ENCODE measurements at places on chromosomes 12 and 14.

DNA sequence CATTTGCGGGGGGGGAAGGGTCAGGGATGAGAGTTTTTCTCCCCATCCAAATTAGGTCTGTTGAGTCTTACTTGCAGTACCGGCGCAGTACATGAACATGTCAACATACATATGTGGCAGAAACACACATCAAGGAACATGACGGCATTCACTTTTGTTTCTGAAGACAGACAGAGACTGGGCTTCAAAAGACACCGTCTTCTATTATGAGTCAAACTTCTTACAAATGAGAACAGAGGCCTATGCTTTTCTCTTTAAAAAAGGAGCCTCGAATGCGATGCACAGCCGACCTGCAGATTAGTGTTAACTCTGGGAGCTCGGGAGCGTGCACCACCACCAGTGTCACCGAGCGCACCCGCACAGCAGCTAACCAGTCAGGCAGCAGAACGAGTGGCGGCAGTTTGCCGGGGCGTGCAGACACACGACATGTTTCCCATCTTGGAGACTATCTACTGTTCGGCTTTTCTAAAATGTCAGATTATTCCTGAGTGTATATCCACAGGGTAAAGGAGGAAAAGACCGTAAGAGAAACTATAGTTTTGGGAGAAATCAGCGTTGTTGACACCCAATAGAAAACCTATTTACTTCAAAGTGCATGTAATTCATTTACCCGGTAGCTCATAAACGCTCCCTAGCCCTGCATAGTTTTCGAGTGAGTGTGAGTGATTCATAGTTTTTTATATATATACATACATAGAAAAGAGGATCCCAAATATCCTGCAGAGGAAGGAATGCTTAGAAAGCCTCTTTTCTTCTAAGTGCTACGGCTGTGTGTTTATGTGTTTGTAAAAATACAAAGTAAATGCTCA lies 33.0 kb downstream of the UBR7 start:
- DNase-seq, result no peak

DNA sequence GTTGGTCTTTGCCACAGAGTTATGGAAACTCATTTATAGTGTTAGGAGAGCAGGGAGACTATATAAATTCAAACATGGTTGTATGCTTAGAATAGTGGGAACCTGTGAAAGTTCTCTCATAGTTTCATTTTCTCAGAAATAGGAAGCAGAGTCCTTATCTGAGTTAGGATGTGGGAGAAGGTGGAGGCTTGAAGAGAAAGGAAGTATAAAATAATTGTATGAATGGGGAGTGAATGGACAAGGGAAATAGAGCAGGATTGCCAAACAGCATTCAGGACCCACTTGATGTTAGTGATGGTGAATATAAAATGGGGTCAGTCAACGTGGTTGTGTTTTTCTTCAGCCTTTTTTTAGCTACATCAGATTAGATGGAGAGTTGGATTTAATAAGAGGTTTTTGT lies 34.0 kb upstream of the TPH2 start:
- no peak for DNase-seq

GRCh38 chr14:36661506-36662257 lies at the start of gene PAX9:
TSS of gene PAX9 (plus strand) at chr14:36661860. CDS start at chr14:36662090, 230 bp downstream.
- DNase-seq, result peak; percentile 8

DNA sequence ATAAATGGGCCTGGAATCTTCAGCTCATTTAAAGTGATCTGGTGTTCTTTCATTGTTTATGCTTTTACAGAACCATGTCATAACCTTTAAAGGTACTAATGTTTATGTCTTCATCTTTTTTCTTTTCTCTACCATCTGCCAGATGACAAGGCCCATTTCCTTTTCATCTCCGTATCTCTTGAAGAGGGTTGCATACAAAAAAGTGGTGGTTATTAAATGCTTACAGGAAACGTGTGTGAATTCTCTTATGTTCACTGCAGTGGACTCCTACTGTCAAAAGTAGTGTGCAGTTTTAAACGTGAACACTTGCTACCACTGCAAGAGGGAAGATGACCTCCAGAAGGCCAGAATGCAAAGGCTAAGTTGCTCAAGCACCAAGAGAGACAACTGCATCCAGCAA lies 91.4 kb downstream of the TTC7B start:
- DNase-seq, result no peak

DNA sequence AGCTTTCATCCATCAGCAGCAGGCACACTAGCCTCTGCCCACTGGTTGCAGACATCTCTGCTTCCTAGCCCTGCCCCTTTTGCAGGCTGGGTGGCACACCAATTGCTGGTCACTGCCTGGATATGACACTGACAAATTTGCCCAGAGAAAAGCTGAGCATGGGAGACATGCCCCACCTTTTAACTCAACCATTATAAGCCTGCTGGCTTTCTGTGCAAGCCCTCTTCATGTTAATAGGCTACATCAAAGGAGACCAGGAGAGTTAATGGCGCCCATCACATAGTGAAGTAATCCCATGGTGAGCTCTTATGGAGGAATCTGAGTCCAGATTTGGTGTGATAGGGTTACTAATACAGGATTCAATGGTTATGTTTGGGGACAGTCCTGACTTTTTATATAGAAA lies 139.2 kb downstream of the KICS2 start:
- DNase-seq, result no peak

- no peak for DNase-seq
Observed at GRCh38 chr12:110316861-110317260, 35.8 kb downstream of the ATP2A2 start.

GRCh38 chr14:54253195-54253947 lies 143.4 kb upstream of the CDKN3 start:
- no peak for DNase-seq

DNA sequence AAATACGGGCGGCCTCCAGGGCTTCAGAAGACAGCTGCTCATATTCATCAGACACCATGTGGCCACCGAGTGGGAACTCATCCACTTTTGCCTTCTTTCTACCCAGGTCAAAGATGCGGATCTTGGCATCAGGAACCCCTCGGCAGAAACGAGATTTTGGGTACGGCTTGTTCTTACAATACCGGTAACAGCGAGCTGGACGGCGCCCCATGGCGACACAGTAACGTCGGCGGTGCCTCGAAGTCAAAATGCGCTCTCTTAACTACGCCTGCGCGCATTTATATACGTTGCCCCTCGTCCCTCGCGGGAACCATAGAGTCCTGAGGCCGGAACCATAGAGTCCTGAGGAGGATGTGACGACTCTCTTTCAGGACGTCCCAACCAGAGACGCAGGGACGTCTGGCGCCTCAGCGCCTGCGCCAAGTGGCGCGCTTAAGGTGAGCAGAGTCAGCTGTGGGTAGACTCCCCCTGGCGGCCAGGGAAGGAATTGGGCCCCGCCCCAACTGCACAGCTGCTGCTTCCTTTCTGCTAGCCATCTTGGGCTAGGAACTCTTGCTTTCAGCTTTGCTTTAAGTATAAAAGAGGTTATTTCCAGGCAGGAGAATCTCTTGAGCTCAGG lies at the start of gene RPL10L:
TSS of gene RPL10L (minus strand) at position 256 of the 619 bp plus-strand sequence. CDS start at position 211, 45 bp downstream.
- DNase-seq, result no peak

DNA sequence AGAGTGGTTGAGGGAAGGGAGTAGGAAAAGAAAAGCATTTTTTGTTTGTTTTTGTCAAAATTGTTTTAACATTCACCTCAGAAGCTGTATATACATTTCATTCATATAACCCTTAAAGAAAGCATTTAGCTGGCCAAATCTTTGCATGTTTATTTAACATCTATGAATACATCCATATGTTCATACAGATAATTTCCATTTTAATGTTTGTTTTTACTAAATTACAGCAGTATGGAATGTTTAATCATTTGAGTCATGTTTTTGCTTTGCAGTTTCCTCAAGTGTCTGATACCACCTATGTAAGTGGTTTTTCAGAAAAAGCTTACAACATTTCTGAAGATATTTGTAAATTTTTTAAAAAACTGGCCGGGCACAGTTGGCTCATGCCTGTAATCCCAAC lies 84.3 kb upstream of the ATF1 start:
- no peak for DNase-seq

- DNase-seq, result no peak
Observed at GRCh38 chr12:116126610-116127009, 150.9 kb downstream of the MED13L start.

DNA sequence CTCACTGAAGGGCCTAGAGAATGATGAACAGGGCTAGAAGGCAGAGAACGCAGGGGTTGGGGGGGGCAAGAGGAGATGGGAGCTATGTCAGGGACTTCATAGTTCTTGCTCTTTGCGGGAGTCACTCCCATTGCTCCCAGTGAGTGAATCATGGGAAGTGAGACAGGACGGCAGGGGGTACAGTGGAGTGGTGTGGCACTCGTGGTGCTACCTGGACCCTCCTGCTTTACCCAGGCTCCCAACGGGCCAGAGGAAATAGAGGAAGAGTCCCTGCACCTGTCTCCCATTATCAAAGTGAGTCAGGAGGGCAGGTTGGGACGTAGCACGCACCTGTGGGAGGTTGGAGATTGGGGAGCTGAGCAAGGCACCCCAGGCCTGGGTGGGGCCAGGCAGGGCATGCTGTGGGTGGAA lies 1.3 kb upstream of the KRT8 start:
- DNase-seq, result no peak

GRCh38 chr12:5047729-5048128 lies 4.0 kb downstream of the KCNA5 start:
- DNase-seq, result no peak

DNA sequence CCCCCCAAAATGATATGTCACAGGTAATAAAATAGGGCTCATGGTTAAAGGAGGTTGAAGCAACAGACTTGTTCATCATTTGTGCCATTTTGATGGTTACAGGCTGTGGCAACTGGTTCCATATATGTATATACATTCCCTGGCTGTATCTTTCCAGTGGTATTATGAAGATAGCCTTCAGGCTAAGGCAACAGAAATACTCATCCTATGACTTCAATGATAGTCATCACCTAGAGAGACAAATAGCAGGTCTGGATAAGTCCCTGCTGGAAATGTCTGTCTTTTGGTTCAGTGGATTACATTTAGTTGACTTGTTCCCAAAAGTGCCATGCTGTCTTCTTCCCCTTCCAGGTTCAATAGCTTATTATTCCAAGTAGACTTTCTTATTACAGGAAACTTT lies 997.4 kb downstream of the FLRT2 start:
- DNase-seq, result no peak

GRCh38 chr12:69090722-69091121 lies 148.6 kb upstream of the CPSF6 start:
- DNase-seq, result no peak

DNA sequence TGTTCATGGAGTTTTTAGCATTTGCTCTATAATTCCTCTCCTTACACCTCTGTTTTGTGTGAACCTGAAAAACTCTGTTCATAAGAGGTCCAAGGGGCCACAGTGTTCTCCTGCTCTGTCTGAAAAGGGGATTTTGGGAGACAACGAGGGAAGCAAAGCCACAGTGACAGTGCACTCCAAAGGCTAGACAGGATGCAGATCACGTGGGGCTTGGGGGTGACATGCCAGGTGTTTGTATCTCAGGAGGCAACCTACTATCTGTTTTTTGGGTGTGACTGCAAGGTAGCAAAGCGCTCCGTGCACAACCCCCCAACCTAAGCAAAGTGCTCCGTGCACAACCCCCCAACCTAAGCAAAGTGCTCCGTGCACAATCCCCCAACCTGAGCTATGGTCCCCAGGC lies 5.1 kb upstream of the CHD4 start:
- no peak for DNase-seq

GRCh38 chr12:2904260-2904659 lies 13.6 kb downstream of the TULP3 start:
- DNase-seq, result no peak

- no peak for DNase-seq
Observed at GRCh38 chr12:93177208-93178153, 200.2 kb upstream of the NUDT4 start.

DNA sequence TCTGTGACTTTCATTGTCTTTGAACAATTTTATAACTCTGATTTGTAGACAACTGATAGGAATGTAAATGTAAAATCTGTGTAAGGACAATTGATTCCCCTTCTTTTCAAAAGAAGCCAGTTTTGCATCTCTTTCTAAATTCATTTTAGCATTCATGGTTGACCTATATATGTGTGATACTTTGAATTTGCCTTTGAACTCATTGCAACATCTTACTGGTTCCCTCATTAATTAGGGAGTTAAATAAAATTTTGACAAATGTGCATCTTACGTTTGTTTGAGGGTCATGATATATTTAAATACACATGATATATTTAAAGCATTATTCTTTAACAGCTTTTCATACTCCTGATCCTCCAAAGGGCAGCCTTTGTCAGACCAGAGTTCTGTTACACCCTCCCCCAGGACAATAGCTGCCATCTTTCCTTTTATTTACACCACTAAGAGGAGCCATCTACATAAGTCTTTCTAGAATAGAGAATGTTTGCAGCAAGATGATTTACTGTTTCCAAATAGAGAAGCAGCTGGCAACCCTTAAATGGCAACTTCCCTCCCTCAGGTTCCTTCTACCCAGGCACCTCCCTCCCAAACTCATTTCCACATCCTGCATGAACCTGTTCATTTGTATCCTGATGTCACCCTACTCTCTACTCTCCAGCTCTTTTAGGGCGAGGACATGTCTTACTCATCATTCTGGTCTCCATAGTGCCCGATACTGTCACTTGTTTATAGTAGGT lies 40.2 kb upstream of the APPL2 start:
- no peak for DNase-seq

- no peak for DNase-seq
Observed at GRCh38 chr14:96105089-96105925, 66.1 kb downstream of the C14orf132 start.

- no peak for DNase-seq
Observed at GRCh38 chr14:90114554-90114953, 52.8 kb downstream of the KCNK13 start.

DNA sequence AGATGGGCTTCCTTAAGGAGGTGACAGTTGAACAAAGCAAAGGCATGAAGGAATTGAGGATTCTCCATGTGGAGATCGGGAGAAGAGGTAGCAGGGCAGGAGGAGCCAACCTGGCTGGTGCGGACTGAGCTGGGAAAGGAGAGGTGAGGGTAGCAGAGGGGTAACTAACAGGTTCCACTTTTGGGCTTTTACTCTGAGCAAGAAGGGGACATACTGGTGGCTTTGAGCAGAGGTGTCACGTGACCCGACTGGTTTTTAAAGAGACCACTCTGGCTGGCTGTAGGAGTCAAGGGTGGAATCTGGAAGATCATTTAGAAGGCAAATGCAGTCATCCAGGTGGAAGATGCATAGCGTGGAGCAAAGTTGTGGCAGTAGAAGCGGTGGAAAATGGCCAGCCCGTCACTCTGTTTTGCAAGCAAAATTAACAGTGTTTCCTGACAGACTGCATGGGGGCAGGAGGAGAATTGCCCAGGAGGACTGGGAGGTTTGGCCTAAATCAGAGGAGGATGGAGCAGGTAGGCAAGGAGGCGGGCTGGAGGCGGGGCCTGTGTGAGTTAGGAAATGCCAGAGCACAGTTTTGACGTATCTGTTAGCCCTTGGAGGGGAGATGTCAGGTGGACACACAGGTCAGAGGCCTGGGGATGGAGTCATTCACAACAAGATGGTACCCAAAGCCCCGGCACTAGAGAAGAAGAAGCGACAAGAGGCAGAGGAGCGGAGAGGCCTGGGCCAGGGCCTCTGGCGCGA lies 156.3 kb upstream of the FKBP4 start:
- no peak for DNase-seq

DNA sequence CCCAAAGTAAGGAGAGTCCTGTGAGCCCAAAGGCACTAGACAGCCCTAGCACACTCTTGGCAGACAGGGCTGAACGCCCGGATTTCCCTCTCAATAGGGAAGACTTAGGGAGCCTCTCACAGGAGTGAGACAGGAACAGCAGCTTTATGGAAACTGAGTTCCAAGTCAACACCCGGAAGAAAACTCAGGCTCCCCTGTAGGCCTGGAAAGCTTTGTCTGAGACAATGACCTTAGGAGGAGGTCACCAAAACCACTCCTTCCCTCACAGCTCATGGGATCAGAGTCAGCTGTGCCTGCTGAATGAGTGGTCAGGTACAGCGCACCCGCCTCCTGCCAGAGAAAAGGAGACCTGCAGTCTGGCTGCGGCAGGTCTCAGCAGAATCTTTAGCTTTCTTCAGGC lies 229.5 kb downstream of the CACNA1C start:
- no peak for DNase-seq

Measured in occipital lobe (tissue), 3 donors.